IMR-90 (cell line): ENCODE measurements at places on chromosomes 16 and 17. TPM values are rescaled to one million over a fixed set of nuclear protein-coding genes. Genes with fewer than 3 reads are reported as not detected.

CHST4 gene
- total RNA-seq, result under 0.01 TPM in 1 of 2 replicates, not detected in the other

CTRB2 gene
- not detected in 2 replicates for total RNA-seq

VAMP2 gene
- total RNA-seq, result 2.2 and 2.3 TPM in 2 replicates

ANKFN1 gene
- total RNA-seq, result under 0.01 TPM in 1 of 2 replicates, not detected in the other

KCNJ12 gene
- total RNA-seq, result under 0.01 and 0.28 TPM in 2 replicates

KRTAP3-2 gene
- total RNA-seq, result not detected in 2 replicates

OSGIN1 gene
- 0.83 and 0.90 TPM in 2 replicates for total RNA-seq

KRT23 gene
- 0.28 and 0.36 TPM in 2 replicates for total RNA-seq

HP gene
- total RNA-seq, result not detected in 2 replicates

OR1F1 gene
- not detected in 2 replicates for total RNA-seq

SPATA32 gene
- total RNA-seq, result under 0.01 and 0.18 TPM in 2 replicates

RNF222 gene
- not detected in 2 replicates for total RNA-seq

SSTR5 gene
- not detected in 2 replicates for total RNA-seq

CDH1 gene
- under 0.01 TPM in 1 of 2 replicates, not detected in the other for total RNA-seq

IL34 gene
- 1.1 and 1.3 TPM in 2 replicates for total RNA-seq

RGS11 gene
- under 0.01 TPM in 2 replicates for total RNA-seq

CCDC200 gene
- total RNA-seq, result not detected in 2 replicates

TMEM235 gene
- total RNA-seq, result not detected in 2 replicates

NUPR1 gene
- total RNA-seq, result 5.8 and 10.2 TPM in 2 replicates

EPX gene
- not detected in 2 replicates for total RNA-seq

HOXB1 gene
- total RNA-seq, result not detected in 2 replicates

TBC1D3K gene
- total RNA-seq, result not detected in 2 replicates

SLX4 gene
- 1.3 and 1.7 TPM in 2 replicates for total RNA-seq
